NK-92 treated with Interleukin-12 subunit alpha and Interleukin-12 subunit beta, amount 100 ng/mL, for 24 hours (cell line): ENCODE measurements at places on chromosomes 12 and 14.

GRCh38 chr14:69861025-69861569 lies 18.1 kb upstream of the SMOC1 start:
- DNase-seq: no peak

GRCh38 chr12:46400406-46400805 lies 27.8 kb upstream of the SLC38A2 start:
- DNase-seq: no peak

GRCh38 chr14:77607741-77608302 lies 8.6 kb downstream of the SPTLC2 start:
- DNase-seq: no peak

- no peak for DNase-seq
Observed at GRCh38 chr12:124722878-124723277, 140.8 kb downstream of the SCARB1 start.

DNA sequence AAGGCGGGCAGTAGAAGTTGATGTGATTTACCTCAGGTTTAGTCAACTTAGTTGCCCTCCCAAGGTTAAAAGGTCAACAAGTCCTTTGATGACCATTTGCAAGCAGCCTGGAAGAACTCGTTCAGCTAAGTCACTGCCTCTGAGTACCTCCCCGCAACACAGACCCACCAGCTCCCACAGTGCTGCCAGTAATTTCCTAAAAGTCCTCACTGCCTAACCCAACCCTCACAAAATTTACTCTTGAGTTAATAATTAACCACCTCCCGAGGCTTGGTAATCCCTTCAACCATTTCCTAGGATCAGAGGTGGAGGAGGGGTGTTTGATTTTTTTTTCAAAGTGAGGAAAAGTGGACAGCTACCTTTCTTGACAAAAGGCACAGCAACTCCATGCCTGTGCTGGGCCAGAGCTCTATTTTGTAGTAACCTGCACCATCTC lies 55.8 kb downstream of the MAP3K9 start:
- DNase-seq: no peak

DNA sequence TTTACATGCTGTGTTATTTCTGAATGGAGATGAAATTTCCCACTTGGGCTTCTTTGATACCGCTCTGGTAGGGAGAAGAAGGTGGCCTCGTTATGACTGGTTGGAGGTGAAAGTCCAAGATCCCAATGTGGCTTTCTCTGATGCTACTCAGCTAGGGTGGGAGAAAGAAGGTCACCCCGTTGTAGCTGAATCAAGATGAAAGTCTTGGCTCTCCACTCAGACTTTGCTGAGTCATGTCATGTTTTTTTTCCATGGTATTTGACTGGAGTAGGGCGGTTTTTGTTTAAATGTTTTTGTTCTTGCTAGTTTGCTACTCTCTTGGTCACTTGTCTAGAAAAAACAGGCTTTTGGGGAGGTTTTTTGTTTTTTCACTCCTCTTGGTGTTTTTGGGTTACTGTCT lies 2.4 kb upstream of the PDE6H start:
- DNase-seq: no peak

DNA sequence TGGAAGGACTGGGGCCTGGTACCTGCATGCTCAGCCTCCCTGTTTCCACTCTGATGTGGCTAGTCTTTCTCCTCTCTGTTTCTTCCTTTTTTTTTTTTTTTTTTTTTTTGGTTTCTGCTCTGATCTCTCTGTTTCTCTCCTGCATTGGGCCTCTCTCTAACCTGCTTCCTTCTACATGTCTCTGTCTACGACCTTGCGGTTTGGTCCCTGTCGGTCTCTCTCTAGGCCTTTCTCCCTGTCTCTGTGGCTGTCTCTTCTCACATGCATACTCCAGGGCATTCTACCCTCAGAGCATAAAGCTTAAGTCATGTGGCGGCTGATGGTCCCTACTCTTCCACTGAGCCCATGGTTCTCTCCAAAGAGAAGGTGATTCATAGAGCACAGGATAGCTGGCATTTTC lies 1096.6 kb downstream of the BCL11B start:
- DNase-seq: no peak

DNA sequence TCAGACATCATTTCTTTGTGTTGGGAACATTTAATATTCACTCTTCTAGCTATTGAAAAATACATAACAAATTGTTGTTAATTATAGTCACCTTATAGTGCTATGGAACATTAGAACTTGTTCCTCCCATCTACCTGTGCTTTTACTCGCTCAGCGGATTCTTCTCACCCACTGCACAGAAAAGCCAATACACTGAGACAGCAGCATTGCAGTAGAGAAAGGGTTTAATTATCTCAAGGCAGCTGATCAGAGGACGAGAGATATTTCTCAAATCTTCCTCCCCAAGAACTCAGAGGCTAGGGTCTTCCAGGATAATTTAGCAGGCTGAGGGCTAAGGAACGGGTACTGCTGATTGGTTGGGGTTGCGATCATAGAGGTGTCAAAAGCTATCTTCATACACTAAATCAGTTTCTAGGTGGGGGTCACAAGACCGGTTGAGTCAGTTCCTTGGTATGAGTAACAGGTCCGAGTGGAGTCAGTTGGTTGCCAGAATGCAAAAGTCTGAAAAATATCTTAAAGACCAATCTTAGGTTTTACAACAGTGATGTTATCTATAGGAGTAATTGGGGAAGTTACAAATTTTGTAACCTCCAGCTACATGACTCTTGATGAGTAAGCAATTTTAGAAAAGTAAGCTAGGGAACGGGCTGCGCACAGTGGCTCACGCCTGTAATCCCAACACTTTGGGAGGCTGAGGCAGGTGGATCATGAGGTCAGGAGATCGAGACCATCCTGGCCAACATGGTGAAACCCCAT lies 173.1 kb downstream of the FBXL14 start:
- DNase-seq: no peak
